ENCODE measurements at places on chromosomes 11 and 22.
A peak's percentile ranks its signal among the peaks of the same experiment; 100 is the strongest.

- no peak for DNase-seq
Measured at GRCh38 chr11:69803022-69803421, 16.2 kb downstream of the FGF3 start.

- DNase-seq: no peak
Measured at GRCh38 chr11:76841923-76842452, 18.7 kb upstream of the ACER3 start.

GRCh38 chr22:30280505-30280904, 8.8 kb downstream of the CASTOR1 start:
- DNase-seq: no peak

DNA sequence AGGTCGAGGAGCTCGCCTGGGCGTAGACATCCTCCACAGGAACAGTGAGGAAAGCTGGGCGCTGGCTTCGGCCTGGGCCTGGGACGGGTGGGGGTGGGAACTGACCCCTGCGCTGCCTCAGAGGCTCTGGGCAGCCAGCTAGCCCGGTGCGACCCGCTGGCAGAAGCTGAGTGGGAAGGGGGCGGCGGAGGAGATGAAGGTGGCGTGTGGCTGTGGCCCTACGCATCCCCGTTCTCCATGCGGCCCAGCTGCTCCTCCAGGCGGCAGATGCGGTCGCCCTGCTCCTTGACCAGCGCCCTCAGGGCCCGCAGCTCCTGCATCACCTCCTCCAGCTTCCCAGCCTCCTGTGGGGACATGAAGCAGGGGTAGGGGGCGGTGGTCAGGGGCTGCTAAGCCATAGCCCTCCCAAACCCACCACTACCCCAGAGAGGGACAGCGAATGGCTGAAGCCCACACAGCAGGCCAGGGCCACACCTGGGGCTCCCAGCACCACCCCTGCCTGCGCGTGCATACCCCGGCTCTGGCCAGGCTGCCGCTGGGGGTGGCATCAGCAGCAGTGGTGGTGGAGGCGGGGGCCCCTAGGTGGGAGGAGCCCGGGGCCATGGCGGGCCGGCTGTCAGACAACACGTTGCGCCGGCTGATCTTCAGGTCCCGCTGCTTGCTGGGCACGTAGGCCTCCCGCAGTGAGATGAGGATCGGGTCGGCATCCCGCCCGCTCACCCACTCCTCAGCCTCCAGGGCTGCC, 848 bp upstream of the PTPRCAP start:
- DNase-seq: no peak

GRCh38 chr11:131943295-131943694, 572.9 kb downstream of the NTM start:
- DNase-seq: no peak

DNA sequence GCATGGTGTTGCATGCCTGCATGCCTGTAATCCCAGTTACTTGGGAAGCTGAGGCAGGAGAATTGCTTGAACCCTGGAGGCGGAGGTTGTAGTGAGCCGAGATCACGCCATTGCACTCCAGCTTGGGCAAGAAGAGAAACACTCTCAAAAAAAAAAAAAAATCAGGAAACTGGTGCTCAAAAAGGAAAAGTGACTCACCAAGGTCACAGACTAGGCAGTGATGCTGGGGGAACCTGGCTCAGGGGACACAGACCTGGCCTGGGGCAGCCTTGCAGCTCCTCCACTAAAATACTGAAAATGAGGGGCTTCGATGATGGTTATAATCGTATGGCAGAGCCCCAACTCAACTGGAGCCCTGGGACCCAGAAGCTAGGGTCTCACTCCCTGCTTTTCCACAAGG, 8.1 kb upstream of the SLC35E4 start:
- DNase-seq: no peak

DNA sequence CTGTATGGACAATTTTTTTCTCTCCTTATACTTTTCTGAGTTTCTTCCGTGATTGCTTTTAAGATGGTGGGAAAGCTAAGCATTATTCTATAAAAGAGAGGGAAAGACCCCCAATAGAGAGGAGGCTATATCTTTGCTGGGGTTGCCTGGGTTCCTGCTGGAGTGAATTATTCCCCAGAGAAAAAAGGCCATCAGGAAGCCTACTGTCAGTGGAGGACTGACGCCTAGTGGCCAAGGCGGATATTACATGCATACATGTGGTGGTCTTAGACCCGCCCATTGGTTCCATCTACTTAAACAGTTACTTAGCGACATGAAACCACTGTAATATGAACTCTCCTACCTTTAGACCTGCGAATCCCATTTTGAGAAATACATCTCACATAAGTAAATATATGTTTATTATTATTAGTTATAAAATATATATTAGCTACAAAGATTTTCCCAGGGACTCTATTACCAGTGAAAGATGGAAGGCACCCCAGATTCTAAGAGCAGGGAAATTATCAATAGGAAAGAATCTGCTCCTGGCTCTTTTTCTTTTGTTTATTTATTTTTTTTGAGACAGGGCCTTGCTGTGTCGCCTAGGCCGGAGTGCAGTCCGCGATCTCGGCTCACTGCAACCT, 15.7 kb upstream of the PGA3 start:
- peak; percentile 71 for DNase-seq

- DNase-seq: peak; percentile 80
Measured at GRCh38 chr11:103601225-103601846, 435.1 kb upstream of the DDI1 start.

DNA sequence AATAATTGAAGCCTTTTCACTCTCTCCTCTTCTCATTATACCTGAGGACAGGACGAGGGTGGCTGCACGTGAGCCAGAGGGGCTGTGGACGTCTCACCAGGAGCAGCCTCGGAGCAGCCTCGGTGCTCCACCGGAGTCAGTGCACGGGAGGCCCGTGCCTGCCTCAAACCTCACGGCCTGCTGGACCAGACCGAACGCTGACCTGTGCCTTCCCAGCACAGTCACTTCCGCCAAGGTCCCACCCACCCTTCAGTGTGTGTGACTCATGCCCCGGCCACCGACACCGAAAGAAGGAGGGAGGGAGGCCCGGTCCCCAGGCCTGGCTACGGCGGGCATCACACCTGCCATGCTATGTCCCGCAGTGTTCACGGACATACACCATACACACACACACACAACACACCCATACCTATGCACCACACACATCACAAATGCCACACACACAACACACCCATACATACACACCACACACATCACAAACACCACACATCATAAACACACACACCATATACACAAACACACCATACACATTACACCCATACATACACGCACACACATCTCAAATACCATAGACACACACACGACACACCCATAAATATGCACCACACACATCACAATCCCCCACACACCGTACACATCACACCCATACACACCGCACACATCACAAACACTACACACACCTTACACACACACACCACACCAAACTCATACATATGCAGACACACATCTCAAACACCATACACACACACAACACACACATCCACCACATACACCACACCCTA, 1506.5 kb downstream of the TBC1D22A start:
- DNase-seq: no peak

- no peak for DNase-seq
Measured at GRCh38 chr11:121514432-121515334, 61.9 kb upstream of the SORL1-AS1 start.

DNA sequence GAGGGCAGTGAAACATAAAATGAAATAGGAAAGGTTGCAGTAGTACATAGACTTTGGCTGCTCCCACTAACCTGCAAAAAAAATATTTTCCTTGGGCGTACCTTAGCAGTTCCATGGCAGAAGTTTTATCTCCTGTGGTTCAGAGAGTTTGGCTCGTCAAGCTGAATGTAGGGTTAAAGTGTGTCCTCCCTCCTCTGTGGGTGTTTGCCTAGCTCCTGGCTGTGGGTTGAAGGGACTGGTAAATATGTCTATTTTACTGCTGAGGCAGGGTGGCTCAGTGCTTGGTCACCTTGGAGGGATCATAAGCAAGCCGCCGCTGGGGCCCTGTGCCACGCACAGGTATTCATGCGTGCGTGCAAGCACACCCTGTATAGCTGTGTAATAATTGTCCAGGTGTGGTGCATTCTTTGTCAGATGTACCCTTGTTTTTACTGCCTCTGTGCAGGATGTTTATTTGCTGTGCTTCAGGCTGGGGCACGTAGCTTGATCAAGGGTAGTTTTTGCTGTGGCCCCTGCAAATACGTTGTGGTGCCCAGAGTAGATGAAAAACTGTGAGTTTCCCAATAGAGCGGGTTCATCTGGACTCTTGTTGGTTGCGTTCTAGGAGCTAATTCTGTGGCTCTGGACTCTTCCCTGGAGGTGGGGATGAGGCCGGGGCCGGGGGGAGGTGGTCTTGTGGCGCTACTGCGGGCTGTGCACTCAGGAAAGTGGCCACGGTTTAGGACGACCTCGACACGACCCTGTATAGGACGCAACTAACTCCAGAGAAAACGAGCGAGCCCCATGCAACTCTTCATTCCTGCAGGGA, 732 bp upstream of the SORL1 start:
- no peak for DNase-seq

GRCh38 chr11:121649798-121650197, 197.0 kb upstream of the SORL1-AS1 start:
- DNase-seq: no peak

- peak; percentile 95 for DNase-seq
Measured at GRCh38 chr11:73177778-73178539, 35.8 kb upstream of the FCHSD2 start.

- no peak for DNase-seq
Measured at GRCh38 chr11:61574611-61575010, 6.3 kb downstream of the SYT7 start.

- no peak for DNase-seq
Measured at GRCh38 chr11:111939836-111940604, 2.9 kb downstream of the DIXDC1 start.

GRCh38 chr11:20026629-20027555, 133.4 kb downstream of the DBX1 start:
- no peak for DNase-seq

GRCh38 chr22:29630987-29631386, 27.6 kb downstream of the NF2 start:
- DNase-seq: no peak

DNA sequence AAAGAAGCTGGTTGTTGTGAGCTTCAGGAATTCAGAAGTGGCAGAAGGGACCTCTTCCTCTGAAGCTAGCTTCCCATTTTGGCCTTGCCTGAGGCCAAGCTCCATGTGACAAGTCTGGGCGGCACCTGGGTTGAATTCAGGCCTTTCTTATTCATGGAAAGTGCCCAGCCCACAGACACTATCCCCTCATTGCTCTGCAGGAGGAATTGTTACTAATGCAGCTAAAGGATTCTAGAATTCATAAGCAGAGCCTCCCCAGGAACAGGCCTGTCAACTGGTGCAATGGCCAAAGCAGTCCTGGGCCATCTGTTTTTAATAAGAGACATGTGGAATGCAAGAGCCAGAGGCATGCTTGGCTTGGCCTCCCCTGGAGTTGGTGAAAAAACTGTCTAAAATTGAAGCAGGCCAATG, 71.4 kb downstream of the SLC1A2 start:
- no peak for DNase-seq

GRCh38 chr11:62132191-62132590, 8.4 kb downstream of the INCENP start:
- DNase-seq: no peak

DNA sequence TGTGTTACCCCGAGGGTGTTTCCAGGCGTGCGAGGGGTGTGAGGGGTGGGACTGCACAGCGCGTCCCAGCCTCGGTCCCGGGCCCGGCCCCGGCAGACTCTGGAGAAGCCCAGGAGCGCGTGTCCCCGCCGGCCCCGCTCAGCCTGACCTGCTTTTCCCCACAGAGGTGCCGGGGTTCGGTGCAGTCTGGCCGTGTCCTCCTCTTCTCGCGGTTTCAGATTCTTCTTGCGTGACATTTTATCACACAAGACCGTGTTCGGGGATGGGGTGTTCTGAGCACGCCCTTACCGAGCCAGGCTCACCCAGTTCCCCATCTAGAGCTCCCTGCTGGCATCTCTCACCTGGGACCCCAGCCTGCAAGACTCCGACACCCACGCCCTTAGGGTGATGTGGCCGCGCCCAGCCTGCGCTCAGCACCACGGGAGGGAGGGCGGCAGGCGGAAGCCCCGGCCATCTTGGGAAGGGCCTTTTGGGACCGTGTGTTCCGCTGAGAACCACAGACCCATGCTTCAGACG, 775.6 kb downstream of the BRD1 start:
- no peak for DNase-seq

DNA sequence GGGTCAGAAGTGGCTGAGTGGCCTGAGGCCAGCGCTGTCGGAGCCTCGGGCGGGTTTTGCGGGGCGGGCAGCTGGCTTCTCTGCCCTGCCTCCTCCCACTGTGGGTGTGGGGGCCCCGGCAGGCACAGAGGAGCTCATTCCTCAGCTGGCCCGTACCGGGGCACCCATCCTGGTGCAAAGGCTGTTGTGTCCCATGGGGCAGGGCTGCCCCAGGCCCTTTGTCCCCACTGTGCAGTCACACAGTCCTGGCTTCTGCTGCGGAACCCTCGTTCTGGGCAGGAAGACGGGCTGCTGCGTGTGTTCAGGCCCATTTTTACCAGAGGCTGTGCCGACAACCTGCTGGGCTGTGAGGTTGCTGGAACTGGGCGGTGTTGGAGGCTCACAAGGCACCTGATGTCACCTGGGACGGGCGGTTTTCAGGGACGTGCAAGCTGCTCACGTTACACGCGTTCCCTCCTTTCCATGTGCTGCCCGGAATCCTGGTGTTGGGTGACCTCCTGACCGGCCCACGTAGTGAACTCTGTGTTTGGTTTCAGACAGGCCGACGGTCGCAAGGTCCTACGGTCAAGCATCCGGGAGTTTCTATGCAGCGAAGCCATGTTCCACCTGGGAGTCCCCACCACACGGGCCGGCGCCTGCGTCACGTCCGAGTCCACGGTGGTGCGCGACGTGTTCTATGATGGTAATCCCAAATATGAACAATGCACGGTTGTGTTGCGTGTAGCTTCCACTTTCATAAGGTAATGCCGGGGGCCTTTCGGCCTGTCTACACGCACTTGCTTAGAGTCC, 5.2 kb downstream of the SELENOO start:
- DNase-seq: no peak

GRCh38 chr11:18699848-18700261, 1.3 kb downstream of the TMEM86A start:
- DNase-seq: no peak

All from HTR-8/SVneo (cell line).